Subcutaneous preadipocyte (primary cell): ENCODE measurements at places on chromosomes 16 and 17. TPM values are rescaled to one million over a fixed set of nuclear protein-coding genes. Genes with fewer than 3 reads are reported as not detected.

ST6GALNAC1 gene
- not detected in 2 replicates for total RNA-seq

CHRNE gene
- total RNA-seq, result 0.37 TPM in 1 of 2 replicates, not detected in the other

TMED6 gene
- total RNA-seq, result 0.37 TPM in 1 of 2 replicates, not detected in the other

KRT40 gene
- total RNA-seq, result not detected in 2 replicates

PLXDC1 gene
- total RNA-seq, result under 0.01 and 0.73 TPM in 2 replicates

WNK4 gene
- 0.59 TPM in 1 of 2 replicates, not detected in the other for total RNA-seq

NKD1 gene
- total RNA-seq, result under 0.01 TPM in 2 replicates

TBC1D3C gene
- total RNA-seq, result not detected in 2 replicates

HSPB9 gene
- total RNA-seq, result not detected in 2 replicates

FNDC8 gene
- total RNA-seq, result not detected in 2 replicates

GRAPL gene
- total RNA-seq, result not detected in 2 replicates

DHRS7C gene
- total RNA-seq, result not detected in 2 replicates

TNFSF13 gene
- 0.59 and 1.1 TPM in 2 replicates for total RNA-seq

SYNGR3 gene
- total RNA-seq, result 0.73 and 1.4 TPM in 2 replicates

EFNB3 gene
- total RNA-seq, result 0.37 and 0.59 TPM in 2 replicates

TPSAB1 gene
- not detected in 2 replicates for total RNA-seq

TNP2 gene
- not detected in 2 replicates for total RNA-seq

BICDL2 gene
- total RNA-seq, result not detected in 2 replicates
